ENCODE measurements at places on chromosomes 2 and 18.

DNA sequence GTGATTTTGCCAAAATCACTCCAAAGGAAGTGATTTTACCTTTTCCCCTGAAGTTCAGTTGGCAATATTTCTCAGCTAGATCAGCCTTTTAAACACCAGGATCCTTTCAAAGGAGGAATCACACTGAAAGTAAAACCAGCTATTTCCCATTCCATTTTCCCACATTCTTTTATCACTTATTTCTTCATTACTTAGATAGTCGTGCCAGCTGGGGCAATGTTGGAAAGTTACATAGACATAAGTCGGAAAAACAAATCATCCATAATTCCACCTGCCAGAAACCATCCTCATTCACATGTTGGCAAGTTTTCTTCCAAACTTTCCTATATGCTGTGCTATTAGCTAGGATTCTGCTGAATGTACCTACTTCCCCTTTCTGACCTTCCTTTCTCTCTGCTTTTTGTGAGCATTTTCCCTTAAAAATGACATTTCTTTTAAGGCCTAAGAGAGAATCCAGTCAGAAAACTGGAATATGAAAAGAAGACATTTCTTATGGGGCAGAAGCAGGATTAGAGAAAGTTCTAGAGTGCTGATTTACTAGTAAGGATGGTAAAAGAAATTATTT lies 170.0 kb upstream of the STK17B start:
- DNase-seq: no peak

DNA sequence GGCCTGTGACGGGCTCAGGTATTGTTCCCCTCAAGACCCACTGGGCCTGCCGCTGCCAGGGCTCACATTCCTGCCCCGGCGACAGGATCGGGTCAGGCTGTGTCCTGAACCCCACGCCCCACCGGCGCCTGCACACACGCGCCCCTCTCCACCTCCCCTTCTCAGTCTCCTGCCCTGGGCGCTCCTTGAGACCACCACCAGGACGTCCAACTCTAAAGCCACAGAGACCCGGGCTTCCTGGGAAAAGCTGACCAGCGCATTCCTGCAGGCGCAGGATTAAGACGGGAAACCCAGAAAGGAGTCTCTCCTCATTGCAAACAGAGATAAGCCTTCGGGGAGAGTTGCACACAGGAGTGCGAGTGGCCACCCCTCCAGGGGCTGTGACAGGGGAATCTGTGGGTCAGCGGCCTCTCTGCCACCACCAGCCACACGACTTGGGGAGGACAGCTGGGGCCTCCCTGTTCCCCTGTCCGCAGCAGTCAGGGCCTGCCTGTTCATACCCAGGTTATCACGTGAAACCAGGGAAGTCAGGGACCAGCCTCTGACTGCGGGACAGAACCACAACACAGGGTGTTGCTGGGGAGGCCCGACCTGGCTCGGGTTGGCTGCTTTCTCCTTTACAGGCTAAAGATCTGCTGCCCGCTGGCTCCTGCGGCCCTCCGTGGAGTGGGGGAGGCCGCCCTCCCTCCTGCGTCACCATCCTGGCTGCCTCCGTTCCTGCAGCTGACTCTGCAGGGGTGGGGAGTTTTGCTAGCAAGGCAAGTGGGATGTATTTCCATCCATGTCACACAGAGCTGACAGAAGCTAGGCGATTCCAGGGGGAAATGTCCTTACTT lies 88.8 kb downstream of the ZCCHC2 start:
- no peak for DNase-seq

- DNase-seq: no peak
Observed at GRCh38 chr2:223475901-223476300, 126.3 kb downstream of the SCG2 start.

DNA sequence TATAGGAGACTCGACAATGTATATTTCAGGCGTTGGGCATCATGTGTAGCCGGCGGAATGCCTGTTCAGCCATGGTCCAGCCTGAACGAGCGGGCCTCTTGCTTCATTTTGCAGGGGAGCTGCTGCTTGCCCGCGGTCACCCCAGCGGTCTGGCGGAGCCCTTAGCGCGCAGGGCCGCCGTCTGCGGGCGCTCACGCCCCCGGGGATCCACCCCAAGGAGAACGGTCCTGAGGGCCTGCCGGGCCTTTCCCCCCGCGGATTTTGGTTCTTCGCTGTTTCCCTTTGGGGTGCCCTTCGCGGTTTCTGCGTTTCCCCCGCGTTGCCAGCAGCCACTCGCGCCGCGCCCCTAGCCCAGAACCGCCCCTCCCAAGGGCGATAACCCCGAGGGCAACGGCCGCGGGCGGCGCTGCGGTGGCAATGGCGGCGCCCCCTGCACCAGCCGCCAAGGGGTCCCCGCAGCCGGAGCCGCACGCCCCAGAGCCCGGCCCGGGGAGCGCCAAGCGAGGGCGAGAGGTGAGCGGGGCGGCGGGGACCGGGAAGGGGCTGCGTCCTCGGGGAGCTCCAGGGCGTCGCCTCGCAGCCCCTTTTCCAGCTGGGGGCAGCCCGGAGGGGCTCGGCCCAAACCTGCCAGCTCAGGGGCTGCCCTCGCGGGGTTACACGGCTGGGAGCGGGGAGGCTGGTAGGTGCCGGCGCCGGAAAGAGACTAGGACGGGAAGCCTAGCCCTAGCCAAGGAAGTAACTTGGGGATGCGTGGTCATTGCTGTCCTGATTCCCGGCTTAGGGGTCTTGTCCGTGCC lies at the start of gene MFSD2B:
Gene MFSD2B, plus strand, starts transcription at position 406 of the 797 bp plus-strand sequence. Its CDS starts 12 bp downstream, at position 418.
- DNase-seq: no peak

GRCh38 chr2:151795646-151796240 lies 32.5 kb downstream of the ARL5A start:
- no peak for DNase-seq
